CD4-positive, alpha-beta T cell treated with Interleukin-17A for 4 hours (primary cell): ENCODE measurements at places on chromosomes 1 and 21.

- DNase-seq = no peak
Observed at GRCh38 chr1:215115760-215116159, 33.2 kb downstream of the KCNK2 start.

- no peak for DNase-seq
Observed at GRCh38 chr21:38511662-38512243, 13.5 kb upstream of the ERG start.

DNA sequence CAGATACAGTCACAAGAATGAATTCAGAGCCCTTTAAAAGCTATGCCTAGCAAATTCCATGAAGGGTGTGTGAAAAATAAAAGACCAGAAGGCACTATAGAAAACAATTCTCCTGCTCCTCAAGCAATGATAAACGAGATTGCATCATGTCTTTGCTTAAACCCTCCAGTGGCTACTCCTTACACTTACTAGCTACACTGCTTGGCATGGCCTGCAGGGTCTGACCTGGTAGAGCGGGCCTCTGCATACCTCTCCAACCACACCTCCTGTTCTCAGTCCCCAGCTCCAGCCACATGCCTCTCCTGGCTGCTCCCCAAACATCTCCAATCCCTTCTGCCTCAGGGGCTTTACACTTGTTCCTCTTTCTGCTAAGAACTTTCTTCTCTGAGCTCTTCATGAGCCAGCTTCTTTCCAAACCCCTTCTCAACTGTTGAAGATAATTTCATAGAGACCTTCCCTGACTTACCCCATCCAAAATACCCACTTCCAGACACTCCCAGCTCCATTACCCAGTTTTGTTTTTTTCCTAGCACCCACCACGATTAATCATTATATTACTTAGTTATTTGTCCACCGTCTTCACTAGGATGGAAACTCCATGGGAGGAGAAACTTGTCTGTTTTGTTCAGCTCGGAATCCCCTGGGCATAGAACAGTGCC, 11.2 kb upstream of the CREG1 start:
- DNase-seq = no peak

DNA sequence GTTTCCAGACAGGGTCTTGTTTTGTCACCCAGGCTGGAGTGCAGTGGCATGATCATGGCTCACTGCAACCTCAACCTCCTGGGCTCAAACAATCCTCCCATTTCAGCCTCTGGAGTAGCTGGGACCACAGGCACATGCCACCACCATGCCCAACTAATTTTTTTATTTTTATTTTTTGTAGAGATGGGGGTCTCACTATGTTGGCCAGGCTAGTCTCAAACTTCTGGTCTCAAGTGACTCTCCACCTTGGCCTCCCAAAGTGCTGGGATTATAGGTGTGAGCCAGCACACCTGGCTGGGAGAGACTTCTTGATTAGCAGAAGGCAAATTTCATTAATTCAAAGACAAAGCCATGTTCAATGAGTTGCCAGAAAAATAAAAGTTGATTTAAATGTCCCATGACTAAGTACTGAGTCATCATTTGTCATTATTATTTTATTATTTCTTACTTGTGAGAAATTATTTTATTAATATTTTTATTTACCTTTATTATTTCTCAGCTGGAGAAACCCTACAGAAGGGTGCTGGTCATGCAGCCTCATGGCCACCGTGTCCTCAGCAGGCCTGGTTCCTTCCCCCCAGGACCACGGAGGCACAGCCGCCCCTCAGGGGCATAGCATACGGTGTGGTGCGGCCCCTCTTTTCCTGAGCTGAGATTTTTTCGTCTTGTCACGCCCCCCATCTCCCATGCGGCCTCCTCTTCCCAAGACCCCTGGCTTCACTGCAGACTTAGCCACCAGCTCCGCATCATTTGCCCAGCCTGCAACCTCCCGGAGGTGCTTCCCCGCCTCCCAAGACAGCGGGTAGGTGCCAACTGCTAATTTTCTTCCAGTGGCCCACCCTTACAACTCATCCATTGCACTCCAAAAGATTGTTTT, 55.3 kb upstream of the SIM2 start:
- DNase-seq = no peak

DNA sequence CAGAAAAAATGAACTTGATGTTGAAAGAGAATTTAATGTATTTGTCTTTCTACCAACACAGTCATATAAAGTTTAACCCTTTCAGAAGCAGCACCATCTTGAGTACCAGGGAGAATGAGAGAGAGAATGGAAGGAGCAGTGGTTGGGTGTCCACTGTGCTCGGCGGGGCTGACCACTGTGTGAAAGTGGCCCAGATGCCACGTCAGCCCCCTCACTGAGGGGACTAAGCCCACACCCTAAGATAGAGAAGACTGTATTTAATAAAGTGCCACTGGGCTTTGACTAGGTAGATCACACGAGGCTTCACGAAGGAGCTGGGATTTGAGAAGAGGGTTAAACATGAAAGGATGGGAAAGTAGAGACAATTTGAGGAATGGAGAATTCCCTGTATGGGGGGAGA, 31.2 kb downstream of the BATF3 start:
- DNase-seq = no peak

GRCh38 chr1:96222701-96223100, 498.9 kb upstream of the PTBP2 start:
- no peak for DNase-seq

DNA sequence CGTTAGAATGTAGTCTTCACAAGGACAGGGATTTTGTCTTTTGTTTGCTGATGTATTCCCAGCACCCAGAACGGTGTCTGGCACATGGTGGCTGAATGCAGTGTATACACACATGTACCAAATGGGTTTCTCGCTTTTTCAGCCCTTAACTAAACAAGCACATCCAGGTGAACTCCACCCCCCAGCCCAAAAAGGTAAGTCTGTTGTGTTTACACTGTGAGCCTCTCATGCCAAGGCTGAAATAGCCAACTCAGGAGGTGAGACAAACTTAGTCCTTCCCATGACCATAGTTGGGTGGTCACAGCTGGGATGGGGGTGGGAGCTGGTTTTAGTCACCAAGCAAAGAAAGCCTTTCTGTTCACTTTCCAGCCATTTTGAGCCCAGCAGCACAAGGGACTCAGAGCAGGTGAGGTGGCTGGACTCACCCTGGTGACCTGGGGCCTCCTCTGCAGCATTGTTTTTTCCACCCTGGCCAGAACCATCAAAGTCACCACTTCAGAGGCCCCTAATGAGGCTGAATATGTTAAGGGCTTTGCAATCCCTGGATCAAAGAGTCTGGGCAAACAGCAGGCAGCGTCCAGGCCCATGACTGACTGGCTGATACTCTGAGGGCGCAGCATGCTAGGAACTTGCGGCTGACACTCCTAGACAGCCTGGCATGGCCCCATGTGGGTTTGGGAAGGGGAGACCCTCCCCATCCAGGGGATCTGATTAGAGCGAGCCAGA, 8.7 kb downstream of the TENT5B start:
- no peak for DNase-seq

DNA sequence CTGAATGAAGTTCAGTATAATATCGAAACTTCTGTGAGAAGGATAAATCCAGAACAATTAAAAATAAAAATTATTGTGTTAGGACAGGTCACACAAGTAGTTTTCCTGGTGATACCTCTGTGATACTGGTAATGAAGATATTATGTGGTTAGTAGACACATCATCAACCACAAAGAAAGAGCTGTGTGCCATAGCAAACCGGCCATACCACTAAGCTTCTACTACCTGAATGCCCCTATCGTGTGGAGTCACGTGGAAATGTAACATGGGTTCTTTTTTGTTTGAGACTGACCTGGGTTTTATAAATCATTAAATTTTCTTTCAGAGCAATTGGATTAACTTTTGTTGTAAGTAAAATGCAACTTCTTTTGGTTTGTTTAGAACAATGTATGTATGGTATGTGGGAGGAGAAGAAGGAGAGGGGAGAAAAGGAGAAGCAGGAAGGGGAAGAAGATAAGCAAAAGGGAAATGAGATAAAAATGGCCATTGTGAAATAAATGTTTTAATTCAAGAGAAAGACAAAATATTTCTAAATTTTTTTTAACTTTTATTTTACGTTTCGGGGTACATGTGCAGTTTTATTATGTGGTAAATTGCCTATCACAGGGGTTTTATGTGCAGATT, 58.2 kb upstream of the LRRC8B start:
- DNase-seq = no peak
